Hindlimb muscle (tissue), 1 donor: ENCODE measurements at places on chromosomes 4 and X. TPM values are rescaled to one million over a fixed set of nuclear protein-coding genes. Genes with fewer than 3 reads are reported as not detected.

The RTL9 gene
- 1.9 TPM for polyA plus RNA-seq

The ARR3 gene
- polyA plus RNA-seq: 0.41 TPM

The ZGRF1 gene
- 8.5 TPM for polyA plus RNA-seq

The KCNIP4 gene
- polyA plus RNA-seq: 1.8 TPM

The TMPRSS11F gene
- polyA plus RNA-seq: not detected

The VEGFD gene
- polyA plus RNA-seq: 1.5 TPM

The TCP11X2 gene
- not detected for polyA plus RNA-seq

The ITGB1BP2 gene
- polyA plus RNA-seq: 114 TPM

The AMTN gene
- polyA plus RNA-seq: not detected

The SEPSECS gene
- polyA plus RNA-seq: 9.7 TPM

The FAM199X gene
- polyA plus RNA-seq: 14.8 TPM

The UGT2A1 gene
- polyA plus RNA-seq: not detected

The GLRB gene
- polyA plus RNA-seq: 6.5 TPM

The GABRG1 gene
- polyA plus RNA-seq: not detected

The MAML3 gene
- polyA plus RNA-seq: 6.0 TPM

The RHOH gene
- polyA plus RNA-seq: 0.13 TPM

The APBB2 gene
- 42.1 TPM for polyA plus RNA-seq

The BMPR1B gene
- 13.2 TPM for polyA plus RNA-seq

The SPANXC gene
- polyA plus RNA-seq: not detected

The USP26 gene
- not detected for polyA plus RNA-seq

The TRIM75 gene
- 0.10 TPM for polyA plus RNA-seq

The CYBB gene
- 22.6 TPM for polyA plus RNA-seq

The ALB gene
- 3.3 TPM for polyA plus RNA-seq

The AFP gene
- polyA plus RNA-seq: 0.28 TPM

The PALLD gene
- 182 TPM for polyA plus RNA-seq

The PPEF1 gene
- 0.44 TPM for polyA plus RNA-seq

The PCDH11X gene
- 0.58 TPM for polyA plus RNA-seq

The CT47B1 gene
- polyA plus RNA-seq: not detected

The PAGE5 gene
- polyA plus RNA-seq: not detected

The PDLIM3 gene
- 410 TPM for polyA plus RNA-seq

The RAB33A gene
- polyA plus RNA-seq: 0.36 TPM

The ZFP42 gene
- polyA plus RNA-seq: 0.12 TPM

The CT45A2 gene
- polyA plus RNA-seq: not detected

The BDH2 gene
- 32.7 TPM for polyA plus RNA-seq
